ENCODE measurements at places on chromosomes 2 and 18. TPM values are rescaled to one million over a fixed set of nuclear protein-coding genes. Genes with fewer than 3 reads are reported as not detected.

GRCh38 chr2:88176352-88176984 lies 6.3 kb downstream of the THNSL2 start:
- no peak for DNase-seq

DNA sequence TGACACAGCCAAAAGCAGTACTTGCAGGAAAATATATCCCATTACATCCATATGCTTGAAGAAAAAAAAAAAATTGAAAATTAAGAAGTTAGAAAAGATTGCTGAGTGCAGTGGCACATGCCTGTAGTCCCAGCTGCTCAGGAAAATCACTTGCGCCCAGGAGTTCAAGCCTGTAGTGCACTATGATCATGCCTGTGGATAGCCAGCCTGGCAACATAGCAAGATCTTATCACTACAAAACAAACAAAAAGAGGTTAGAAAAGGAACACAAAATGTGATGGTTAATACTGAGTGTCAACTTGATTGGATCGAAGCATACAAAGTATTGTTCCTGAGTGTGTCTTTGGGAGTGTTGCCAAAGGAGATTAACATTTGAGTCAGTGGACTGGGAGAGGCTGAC lies 361.9 kb downstream of the NYAP2 start:
- DNase-seq, result no peak

DNA sequence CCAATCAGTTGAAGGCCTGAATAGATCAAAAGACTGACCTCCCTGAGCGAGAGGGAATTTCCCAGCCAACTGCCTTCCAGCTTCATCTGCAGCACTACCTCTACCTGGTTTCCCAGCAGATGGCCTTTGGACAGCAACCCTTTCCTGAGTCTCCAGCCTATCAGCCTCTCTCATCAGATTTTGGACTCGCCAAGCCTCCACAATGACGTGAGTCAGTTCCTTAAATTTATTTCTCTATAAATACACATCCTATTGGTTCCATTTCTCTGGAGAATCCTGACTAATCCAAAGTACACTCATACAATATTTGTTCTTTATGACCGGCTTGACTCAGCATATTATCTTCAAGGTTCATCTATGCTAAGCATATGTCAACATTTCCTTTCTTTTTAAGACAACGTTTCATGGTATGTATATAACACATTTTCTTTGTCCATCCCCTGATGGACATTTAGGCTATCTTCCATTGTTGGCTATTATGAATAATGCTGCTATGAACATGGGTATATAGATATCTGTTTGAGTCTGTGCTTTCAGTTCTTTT lies 294.6 kb downstream of the LRATD1 start:
- DNase-seq, result no peak

GRCh38 chr2:79984476-79984875 lies 320.1 kb downstream of the LRRTM1 start:
- DNase-seq, result no peak

Gene VIT
- polyA plus RNA-seq, result 0.09 TPM

All from left renal pelvis (tissue), 4 donors.